ENCODE measurements at places on chromosomes 4 and X.

DNA sequence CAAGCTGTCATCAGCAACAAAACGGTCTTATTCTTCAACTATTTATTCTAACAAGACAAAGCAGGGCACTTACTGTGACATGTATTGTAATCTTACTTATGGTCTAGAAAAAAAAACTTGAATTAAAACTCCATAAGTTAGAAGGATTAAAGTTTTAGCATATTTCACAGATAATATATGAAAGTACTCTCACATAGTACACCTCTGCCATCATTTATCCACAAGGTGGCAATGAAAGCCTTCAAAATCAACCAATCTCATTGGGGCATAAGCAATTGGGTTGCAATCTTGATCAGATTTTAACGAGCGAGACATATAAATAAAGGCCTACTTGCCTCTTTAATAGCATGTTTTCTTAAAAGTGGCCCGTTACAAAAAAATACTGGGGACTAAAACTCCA lies 1382.9 kb downstream of the FAM133A start:
- DNase-seq = no peak

DNA sequence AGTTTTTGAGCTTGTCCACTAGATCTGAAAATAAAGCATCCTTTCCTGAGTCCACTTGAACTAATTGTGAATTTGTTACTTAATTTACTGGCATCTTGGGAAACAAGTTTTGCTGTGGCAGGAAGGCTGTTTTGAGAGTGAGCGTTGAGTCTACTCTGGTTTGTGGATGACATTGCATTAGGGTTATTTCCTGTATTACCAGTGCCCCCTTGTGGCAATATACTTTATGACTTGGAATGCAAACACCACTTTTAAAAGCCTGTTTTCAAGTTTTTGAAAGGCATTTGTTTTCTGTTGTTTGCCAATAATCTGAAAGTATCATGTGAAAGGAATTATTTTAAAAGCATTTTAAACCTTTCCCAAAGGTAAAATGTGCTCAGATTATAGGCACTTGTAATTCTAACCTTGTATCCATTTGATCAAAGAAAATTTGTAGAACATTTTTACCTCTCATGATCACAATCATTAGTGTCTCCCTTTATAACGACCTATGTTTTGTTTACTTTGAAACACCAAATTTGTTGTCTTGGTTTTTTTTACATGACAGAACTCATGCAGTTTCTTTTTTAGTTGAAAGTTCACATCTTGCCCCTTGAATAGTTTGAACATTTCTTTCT lies 18.0 kb upstream of the CYP2U1 start:
- no peak for DNase-seq

GRCh38 chr4:83390944-83391343 lies 56.3 kb upstream of the HPSE start:
- DNase-seq = no peak

- DNase-seq = no peak
Observed at GRCh38 chr4:110660755-110661154, 37.9 kb upstream of the PITX2 start.

GRCh38 chr4:31545755-31546154 lies 825.6 kb downstream of the PCDH7 start:
- DNase-seq = no peak

- no peak for DNase-seq
Observed at GRCh38 chrX:129651756-129652564, 2.8 kb downstream of the APLN start.

GRCh38 chr4:52358883-52359321 lies 300.2 kb downstream of the USP46 start:
- no peak for DNase-seq

- no peak for DNase-seq
Observed at GRCh38 chr4:152369902-152370295, 166.0 kb downstream of the FBXW7 start.

DNA sequence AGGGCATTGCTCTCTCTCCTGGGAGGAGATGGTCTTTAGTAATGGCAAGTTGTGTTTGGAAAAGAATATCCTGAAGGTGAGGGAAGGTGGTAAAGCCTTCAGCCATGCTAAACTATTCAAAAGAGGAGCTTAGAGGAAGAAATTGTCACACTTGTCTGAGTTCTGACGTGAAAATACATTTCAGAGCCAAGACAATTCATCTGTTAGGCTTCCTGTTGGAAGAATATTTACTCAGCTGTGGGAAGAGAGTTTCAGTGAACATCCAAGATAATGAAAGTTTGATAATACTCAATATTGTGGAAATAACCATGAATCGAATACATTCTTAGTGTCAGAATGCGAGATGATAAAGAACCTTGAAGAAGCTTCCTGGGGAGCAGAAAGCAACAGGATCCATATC lies 143.3 kb downstream of the GPAT3 start:
- no peak for DNase-seq

- DNase-seq = no peak
Observed at GRCh38 chr4:10098780-10099160, 17.8 kb downstream of the WDR1 start.

DNA sequence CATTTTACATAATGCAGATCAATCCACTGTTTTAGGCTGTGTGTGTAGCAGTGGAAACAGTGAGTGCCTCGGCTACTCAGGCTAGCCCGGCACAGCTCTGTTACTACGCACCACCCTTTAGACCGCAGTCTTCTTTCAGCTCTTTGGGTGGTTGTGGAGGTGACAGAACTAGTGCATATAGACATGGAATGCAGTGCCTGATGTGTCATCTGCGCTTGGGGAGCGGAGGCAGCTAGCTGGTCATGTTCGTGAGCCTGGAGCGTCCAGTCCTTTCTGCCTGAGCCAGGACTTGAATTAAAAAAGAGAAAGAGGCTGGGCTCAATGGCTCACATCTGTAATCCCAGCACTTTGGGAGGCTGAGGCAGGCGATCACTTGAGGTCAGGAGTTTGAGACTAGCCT lies 4.8 kb downstream of the TBC1D14 start:
- no peak for DNase-seq

- DNase-seq = no peak
Observed at GRCh38 chrX:118480172-118480571, 15.4 kb upstream of the DOCK11 start.

- DNase-seq = no peak
Observed at GRCh38 chr4:6008766-6009385, 9.4 kb downstream of the C4orf50 start.

DNA sequence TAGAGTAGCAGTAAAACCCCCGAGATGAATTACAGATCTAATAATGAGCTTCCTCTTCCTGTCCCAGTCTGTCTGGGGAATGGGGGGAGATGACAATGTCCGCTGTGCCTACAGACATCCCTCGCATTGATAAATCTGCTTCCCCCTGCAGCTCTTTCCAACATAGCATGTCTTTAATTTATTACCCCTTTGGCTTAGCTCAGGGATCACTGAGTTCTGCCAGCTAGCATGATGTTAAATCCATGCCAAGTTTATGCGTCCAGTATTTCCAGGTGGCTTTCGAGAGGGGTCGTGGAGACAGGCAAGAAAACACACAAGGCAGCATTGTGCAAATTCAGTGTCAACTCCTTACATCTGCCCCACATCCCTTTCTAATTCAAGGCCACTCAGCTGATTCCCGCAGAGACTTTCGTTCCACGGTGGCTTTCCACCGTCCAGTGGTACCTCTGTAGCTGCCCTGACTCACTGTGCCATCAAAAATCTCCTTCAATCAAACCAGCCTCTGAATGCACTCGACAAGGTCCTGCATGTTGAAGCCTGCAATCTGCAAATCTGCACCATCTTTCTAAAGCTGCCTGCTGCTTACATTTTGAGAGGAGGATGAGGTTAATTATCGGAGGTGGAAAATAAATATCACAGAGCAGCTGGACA lies 75.1 kb downstream of the MXRA5 start:
- DNase-seq = no peak

GRCh38 chr4:61571761-61572559 lies 371.8 kb downstream of the ADGRL3 start:
- no peak for DNase-seq

DNA sequence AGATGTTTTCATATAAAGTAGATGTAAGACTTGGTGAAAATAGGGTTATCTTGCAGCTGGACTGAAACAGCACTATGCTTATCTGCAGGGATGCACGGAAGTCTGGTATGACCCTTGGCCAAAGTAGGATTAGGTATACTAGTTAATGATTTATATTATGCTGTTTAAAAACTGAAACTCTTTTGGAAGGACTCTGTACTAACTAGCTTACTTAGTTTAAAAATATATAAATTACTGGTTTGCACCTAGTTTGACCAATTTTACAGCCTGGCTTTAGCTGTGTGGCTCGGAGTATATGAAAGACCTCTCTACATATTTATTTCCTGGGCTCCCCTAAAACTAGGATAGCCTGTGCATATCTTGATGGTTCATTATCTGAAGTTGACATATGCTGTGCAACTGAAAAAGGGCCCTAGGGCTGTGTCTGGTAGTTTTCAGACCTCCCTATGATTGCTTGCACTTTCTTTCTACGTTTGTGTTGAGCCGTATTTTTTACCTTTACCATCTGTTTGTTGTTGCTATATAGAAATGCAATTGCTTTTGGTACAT lies 89.2 kb downstream of the TMEM144 start:
- DNase-seq = no peak

- no peak for DNase-seq
Observed at GRCh38 chrX:70592091-70592490, 147.5 kb downstream of the DLG3 start.

Data from activated naive CD4-positive, alpha-beta T cell (primary cell).